ENCODE measurements at places on chromosomes 6 and 20.

DNA sequence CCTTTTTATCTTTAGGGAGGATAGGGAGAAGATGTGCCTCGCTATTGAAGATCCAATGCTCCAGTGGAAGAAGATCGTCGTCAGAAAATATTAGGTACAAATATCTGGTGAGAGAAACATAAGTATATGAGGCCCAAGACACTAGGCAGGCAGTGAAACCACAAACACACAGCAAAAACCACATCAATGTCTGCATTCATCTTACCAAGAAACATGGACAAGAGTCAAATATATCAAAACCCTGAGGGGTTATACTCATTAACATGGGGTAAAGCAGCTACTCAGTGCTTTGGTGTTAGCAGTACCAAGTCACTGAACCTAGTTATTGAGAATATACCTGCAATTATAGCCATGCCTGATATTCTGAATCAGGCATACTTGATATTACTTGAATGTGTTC is 101.4 kb upstream of the FAM184A start:
- DNase-seq, result no peak

DNA sequence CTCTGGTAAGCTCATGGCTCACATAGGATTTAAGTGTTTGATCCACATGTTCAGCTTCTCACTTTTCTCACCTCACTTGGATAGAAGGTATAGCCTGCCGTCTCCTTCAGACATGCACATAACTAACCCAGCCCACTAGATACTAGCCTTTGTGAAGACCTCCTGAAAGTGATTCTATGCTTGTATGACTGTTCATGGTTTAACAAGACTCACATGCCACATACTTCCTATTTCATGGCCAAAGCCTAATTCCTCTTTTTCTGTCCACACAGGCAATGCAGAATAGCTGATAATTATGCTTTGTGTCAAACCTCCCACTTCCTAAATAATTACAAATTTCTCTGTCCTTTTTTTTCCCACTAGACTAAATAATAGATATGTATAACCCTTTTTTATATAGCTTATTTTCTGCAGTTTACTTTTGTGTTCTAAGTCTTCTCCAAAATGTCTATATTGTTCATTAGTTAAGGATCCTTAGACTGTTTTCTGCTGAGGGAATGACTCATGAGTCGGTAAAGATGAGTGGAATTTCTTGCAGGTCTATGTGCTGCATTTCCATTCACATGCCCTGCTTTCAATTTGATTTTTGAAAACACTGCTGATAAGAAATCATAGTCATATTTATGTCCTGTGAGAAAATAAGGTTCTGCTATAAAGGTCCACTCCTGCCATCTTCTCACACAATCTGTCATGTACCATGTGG is 43.0 kb downstream of the HDDC2 start:
- DNase-seq, result no peak

DNA sequence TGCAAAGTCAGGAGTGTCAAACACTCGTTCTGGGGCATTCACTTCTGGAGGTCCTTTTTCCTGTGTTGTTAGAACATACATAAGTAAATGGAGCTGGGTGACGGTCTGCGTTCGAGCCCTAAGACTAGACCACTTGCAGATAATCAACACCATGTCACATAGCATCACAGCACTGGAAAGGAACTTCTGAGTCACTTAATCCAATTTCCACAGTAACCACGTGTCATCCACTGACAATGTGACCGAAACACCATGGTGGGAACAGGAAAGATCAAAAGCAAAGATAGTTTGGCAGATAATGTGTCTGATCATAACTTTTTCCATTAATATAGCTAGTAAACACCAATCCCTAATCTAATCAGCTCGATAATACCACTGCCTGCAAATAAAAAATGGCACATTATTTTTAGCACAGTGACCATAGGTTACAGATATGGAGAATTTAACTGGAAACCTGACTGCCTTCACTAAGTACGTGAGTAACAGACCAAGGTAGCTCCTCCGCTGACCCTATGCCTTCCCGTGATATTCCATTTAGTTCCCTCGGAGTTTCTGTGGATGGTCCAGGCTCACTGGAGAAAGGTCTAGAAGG is 34.8 kb downstream of the WRNIP1 start:
- no peak for DNase-seq

- DNase-seq, result no peak
Observed at GRCh38 chr20:38728911-38729642, 4.8 kb downstream of the SLC32A1 start.

DNA sequence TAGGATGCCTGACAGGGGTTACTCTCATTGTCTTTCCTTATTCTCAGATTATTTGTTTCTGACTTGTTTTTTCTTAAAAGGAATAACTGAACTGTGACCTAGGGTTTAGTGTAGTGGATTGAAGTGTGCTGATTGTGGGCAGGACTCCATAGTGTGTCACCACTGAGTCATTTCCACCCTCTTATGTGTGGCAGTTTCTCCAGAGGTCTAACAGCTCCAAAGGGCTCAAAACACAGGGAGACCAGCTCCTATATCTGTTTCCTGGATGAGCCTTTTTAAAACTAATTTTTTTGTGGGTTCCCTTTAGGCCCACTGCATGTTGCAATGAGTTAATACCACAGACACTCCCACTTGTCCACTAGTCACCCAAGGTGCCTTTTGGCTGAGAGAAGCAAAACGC is 951.1 kb upstream of the ADGRB3 start:
- DNase-seq, result no peak

DNA sequence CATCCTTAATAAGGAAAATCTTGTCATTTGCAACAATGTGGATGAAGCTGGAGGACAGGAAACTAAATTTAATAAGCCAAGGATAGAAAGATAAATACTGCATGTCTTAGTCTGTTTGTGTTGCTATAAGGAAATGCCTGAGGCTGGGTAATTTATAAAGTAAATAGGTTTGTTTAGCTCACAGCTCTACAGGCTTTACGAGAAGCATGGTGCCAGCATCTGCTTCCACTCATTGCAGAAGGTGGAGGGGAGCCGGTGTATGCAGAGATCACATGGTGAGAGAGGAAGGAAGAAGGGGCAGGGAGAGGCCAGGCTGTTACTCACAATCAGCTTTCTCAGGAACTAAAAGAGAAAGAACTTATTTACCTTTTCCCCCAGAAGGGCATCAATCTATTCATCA is 118.9 kb upstream of the SMLR1 start:
- DNase-seq, result no peak

DNA sequence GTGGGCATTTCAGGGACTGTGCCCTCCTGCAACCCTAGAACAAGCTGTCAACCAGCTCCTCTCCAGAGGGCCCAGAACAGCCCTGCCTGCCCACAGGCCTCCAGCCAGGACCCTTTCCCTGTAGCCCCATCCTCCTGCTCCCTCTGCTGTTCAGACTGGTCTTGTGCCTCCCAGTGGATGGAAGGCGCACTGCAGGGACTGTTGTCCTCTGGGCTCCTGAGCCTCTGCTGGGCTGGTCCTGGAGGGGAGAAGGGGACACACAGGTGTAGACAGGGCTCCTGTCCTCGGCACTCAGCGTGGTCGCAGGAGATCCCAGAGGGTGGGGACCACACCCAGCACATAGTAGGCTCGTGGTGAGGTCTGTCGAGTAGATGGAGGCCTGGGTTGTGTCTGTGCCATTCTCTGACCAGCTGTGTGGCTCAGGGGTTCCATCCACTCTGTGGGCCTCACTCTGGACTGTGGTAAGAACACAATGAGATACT is 11.5 kb downstream of the ITPR3 start:
- DNase-seq, result peak; percentile 16

DNA sequence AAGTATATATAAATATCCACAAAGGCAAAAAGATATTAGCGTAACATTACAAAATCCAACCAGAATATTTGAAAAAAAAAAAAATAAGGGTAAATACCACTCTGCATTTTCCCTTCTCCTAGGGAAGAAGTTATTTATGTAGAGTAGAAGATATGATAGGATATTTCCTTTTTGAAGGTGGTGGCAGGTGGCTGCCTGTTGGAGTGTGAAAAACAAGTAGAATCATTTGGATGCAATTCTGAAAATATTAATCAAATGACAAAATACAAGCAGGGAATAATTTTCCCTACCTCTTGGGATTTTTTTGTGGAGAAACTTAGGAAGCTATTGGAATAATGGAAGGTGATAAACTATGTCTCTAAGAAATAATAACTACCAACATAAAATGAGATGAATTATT is 62.5 kb upstream of the OGFRL1 start:
- DNase-seq, result no peak

DNA sequence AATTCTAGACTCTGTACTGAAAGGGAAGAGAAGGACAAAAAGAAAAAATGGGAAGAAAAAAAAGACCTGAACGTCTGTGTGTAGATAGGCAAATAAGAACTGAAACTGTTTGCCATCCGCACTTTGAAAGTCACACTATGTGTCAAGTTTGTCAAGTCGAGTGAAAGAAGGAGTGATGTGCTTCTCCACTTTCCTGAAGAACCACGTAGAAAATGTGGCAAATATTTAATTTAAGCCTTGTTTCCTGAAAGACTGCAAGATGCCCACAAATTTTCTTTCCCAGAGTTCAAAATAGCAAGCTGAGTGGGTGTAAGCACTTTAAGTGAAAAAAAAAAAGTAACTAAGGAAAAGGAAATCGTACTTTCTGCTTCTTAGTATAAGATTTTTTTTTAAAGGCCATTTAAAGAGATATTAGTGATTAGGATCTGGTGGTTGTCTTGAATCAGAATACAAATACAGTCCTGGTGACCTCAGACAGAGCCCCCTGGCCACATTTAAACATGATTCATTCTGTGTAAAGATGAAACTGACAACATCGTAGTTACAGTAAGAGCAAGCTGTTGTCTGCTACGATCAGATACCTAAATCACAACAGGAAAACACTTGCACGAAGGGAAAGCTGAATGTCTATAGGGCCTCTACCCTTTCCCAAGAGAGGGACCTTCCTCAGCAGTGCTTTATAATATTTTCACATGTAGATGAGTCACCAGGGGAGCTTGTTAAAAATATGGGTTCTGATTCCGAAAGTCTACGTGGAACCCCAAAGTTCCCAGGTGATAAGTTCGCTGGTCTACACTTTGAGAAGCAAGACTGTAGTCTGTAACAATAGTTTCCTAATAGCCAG is 102.3 kb downstream of the HIVEP2 start:
- DNase-seq, result no peak

DNA sequence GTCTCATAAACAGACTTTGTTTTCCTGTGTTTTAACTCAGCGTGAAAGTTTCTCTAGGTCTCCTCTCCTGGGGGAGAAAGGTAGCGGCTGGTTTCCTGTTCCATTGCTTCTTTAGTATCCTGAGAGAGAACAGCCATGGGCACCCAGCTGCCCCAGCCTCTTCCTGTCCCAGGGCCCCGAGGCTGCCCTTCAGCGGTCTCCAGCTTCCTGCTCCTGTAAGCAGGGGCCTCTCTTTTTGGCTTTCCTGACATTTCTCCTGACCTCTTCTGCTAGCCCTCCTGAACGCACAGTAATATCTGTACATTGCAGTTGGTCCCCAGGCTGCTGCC is 2.4 kb upstream of the SSTR4 start:
- DNase-seq, result no peak

GRCh38 chr6:140931581-140931980 is 1201.1 kb upstream of the GJE1 start:
- no peak for DNase-seq

- DNase-seq, result no peak
Observed at GRCh38 chr6:170114187-170114945, 176.5 kb downstream of the DLL1 start.

DNA sequence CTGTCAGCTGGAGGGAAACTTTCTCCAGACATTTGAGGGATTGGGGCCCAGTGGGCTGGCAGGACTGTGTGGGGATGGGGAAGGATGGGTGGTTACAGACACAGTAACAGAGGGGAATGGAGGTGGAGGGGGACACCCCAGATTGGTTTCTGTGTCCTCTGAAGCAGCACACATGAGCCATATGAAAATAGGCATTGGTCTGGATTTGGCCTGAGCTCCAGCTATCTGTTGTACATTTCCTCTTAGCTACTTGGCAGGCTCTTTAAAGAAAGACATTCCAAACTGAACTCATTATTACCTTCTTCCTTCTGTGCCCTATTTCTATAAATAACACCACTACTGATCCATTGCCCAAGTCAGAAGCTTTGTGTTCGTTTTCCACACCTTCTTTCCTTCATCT is 72.0 kb upstream of the PRL start:
- DNase-seq, result no peak

GRCh38 chr20:12023194-12023795 is 105.6 kb downstream of the BTBD3 start:
- no peak for DNase-seq

Data from NCI-H1105 (cell line).